ENCODE measurements at places on chromosomes 6 and 20.

GRCh38 chr6:166654573-166654972, 27.5 kb upstream of the RPS6KA2 start:
- DNase-seq = no peak

DNA sequence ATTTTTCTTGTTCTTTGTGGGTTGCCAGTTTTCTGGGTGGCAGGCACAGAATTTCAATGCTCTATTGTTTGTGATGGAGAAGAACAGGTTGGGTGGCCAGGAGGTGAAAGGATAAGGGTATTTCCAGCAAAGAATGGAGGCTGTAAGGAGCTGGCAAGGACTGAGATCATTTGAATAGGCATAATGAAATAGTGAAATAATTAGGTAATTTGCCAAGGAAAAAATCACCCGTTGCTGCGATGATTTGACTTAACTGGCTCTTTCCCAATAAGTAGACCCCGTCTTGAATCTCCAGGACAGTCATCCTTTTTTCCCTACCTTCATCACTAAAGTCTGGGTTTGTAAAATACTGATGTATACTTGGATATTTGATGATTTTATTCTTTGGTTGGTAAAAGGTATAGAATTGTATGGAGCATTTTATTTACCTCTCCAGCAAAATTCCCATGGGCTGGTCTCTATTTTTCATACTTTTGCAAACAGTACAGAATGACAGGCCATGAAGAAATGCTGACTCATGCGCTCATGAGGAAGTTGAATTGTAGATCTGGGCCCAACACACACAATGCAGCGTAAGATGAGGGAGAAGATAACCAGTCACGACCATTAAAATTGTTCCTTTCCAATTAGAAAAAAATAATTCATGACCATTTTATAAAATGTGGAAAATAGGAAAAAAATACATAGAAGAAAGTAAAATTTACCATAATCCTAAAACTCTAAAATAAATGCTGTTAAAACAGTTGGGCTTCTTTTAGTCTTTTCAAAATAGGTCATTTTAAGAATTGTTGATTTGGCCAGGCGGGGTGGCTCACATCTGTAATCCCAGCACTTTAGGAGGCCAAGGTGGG, 2.4 kb upstream of the GCNT2 start:
- DNase-seq = no peak

GRCh38 chr6:130913120-130913519, 85.9 kb downstream of the SMLR1 start:
- DNase-seq = no peak

DNA sequence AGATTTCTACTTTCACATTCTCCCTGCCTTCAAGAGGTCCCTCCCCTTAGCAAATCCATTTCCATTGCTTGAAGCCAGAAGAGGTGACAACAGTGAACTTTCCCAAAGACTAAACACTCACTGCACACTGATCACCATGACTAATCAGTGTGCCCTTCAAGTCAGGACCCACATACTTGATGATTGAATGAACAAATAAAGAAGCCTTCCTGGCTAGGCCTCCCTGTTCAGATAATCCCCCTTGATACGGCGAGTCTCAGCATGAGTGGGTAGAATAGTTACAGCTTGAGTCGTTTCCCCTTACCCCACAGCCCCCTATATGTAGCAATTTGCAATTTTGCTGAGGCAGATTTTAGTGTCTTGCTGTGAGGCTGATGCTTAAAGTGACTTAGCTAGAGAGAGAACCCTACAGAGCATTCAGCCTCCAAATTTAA, 102.2 kb downstream of the UNC5CL start:
- peak; percentile 79 for DNase-seq

GRCh38 chr6:52642368-52642767, 28.5 kb upstream of the TMEM14A start:
- DNase-seq = no peak

- DNase-seq = no peak
These were observed 33.6 kb downstream of the COL20A1 start for GRCh38 chr20:63326314-63327230.

GRCh38 chr6:77470983-77471382, 7.7 kb upstream of the HTR1B start:
- DNase-seq = no peak

DNA sequence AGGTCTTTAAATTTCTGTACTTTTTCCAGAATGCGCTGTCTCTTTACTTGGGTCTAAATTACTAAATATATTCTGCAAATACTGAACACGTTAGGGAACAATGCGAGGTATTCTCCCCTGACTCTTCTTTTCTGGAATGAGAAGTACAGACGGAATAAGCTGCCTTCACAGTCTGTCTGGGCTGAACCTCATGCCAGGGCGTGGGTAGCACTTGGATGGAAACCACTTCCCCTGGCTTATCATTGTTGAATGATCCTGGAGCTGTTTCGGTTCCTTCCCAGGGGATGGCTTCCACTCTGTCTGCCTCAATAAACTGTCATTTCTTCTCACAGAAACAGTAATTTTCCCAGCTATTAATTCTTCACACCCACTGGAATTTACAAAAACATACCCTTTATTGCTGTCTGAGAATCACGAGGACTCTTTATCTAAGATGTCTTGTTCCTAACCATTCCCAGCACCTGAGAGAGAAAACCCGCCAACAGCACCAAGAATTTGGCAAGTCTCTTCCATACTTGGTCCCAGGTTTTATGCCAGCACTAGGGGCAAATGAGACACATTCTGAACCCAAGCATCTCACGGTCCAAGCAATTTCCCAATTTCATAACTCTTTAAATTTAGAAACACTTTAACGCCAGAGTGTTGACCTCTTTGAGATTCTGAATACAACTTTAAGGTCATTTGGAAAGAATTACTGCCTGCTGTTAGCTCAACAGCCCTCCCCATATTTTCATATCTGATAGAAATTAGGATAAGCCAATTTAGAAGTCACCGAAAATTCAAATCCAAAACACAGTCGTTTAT, 43.2 kb upstream of the ADGRF5 start:
- no peak for DNase-seq
